NCI-H187 (cell line): ENCODE measurements at places on chromosomes 6 and 20.

DNA sequence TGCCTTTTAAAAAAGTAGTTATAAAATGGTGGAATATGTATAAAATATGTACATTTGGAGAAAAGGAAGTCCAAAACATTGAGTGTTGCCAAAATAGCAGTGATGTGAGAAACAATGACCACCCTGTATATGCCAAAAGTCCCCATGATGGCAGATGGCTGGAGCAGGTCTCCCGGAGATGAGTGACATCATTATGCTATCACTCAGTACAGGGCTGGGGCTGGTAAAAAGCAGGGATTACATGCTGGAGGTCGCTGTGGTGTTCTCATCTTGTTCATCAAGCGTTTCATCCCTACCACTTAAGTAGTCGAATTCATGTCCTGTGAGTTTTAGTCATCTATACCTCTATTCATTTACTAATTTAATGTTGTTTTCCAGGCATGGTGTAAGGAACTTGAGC, 315.3 kb upstream of the SLC35B3 start:
- DNase-seq: no peak

GRCh38 chr6:154246723-154247118, 109.9 kb downstream of the IPCEF1 start:
- DNase-seq: no peak

GRCh38 chr20:1122388-1123315, 4.2 kb downstream of the PSMF1 start:
- no peak for DNase-seq

DNA sequence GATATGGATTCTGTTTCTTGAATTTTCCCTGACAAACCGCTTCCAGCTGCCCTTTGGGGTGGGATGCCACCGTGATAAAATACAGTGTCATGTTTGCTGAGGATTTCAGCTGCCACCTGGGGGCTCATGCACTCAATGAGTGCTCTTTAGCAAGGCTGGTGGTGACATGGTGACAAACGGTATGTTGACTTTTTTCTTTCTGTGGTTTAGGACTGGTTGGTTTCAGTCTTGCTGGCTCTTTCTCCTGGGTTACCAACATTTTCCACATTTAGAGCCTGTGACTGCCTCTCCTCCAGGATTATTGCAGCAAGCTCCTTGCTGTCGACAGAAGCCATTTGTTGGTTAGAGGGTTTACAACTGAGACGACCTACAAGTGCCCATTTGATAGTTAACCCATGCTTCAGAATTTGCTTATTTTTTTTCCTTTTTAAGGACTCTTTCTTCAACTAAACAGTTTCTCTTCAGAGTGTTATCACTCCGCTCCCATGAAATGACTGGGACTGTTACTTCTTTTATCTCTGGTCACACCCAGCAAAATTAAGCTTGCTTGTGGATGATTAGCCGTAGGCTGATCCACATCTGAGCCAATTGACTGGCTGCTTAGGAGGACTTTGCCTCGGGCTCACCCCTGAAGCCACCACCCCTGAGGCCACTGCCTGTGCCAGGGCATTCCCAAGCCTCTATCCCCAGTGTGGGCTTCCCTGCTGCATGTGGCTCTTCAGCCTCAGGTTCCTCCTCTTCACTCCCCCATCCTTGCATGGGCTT, 48.4 kb upstream of the CDYL start:
- DNase-seq: peak; percentile 22

DNA sequence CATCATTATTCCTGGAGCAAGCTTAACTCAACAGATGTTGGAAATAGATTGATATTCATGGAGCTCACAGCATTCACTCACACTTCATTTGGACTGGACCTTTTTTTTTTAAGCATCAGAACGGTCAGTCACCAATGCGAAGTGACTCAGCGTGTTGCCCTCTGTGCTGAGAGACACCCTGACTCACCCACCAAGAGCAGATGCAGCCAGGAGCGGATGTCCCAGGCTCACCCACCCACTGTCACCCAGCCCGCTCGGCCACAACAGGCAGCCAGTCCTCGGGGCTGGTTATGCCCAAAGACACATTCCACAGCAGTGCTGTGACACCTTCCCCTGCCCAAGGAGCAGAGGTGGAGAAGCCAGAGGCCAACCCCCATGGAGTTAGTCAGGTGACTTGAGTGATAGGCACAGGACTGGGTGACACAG, 15.7 kb downstream of the RNASET2 start:
- no peak for DNase-seq

DNA sequence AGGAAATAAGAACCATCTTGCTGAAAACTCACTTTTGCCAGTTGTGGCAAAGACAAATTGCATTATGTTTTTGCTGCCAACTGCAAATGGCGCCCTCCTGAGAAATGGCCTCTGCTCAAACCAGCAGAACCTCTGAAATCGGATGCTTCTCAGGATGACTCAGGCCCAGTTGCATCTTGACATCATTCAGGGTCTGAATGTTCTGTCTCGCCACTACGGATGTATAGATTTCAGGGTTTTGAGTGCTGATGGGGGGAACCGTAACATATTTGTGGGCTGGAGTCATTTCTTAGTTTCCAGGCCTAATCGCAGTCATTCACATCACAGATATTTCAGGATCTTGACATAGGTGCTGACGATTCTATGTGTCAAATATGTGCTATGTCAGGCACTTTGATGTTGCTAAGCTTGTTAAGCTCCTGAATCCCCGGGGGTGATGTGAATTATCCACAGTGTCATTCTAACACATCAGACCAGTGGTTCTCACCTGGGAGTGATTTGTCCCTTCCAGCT, 207.1 kb downstream of the NFATC2 start:
- no peak for DNase-seq

DNA sequence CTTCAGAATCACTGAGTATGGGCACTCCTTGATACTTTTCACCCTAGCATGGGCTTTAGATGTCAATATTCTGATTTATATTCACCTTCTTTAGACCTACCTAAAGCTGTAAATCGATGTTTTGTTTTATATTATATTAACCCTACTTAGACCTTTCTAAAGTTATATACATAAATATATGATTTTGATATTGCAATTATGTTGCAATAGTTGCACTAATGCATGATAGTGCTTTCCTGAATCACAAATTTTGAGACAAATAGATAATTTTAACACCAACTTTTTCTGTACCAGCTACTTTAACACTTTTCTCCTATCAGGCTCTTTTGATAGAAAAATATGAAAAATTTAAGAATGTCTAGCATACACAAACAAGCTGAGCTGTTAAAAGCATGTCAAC, 34.0 kb upstream of the JAG1 start:
- DNase-seq: no peak

DNA sequence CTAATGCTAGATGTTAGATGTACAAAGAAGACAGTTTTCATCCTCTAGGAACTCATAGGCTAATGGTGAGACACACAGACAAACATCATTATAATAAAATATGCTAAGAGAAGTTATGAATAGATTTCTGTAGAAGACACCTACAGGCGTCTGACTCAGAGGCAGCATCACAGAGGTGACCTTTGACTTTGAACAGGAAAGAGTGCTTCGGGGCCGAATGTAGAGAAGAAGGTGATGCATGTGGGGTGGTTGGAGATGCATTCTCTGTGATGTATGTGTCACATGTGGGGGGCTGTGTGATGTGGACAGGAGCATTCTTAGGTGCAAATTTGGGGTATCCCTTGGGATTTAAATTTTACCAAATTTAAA, 6.8 kb downstream of the GUCA1A start:
- DNase-seq: no peak

DNA sequence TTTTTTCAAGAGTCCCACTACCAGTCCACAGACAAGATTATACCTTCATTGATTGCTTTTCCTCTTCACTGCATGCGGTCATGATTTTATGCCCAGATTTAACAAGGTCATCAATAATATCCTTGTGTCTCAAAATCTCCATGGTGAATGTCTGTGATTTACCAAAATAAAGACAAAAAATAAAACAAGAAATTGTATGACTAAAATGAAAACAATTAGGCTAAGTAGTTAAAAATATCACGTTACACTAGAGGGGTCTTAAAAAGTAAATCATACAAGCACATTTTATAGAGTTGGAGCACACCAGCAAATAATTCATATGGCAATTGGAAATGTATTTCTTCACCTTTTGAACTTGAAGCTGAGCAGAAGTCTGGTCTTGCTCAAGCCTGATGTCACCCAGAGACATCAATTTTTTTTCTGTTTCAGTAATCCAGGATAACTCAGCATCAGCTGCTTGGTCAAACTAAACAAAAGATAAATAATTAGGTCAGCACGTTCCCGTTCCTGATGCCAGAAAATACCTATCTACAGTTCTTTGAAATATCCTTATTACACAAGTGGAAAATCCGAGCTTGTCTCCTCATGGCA, 125.4 kb downstream of the DST start:
- DNase-seq: no peak

DNA sequence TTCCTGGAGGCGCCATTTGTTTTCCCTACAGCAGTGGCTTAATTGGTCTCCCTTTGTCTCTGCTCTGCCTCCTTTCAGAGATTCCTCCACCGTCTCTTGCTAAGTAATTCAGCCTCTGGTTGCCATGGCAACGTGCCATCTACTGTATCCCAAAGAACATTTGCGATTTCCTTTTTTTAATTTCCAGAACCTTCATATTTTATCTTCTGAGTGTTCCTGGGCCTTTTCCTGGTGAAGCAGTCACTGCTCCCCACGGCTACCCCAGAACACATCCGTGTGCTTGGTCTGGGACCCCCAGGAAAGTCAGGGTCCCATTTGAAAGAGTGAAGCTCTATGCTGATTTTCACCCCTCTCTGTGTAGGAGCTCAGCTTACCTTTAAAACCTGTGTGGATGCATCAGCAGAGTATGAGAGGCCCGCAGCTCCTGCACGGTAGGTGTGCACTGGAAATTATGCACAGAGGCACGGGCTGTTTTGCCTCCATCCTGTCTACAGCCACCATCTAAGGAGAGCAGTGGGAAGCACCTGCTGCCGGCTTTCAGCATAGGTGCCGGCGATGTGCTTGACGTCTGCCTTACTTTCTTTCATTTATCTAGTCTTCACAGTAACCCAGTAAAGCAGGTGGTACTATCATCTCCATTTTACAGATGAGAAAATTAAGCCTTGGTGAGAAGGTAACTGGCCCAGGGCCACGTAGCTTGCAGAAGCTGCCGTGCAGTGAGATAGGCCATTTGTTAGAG, 122.8 kb downstream of the SYCP2 start:
- DNase-seq: no peak

GRCh38 chr20:35166242-35166830, 5.5 kb upstream of the PROCR start:
- DNase-seq: no peak

GRCh38 chr6:136405420-136406029, 115.9 kb upstream of the BCLAF1 start:
- DNase-seq: no peak

DNA sequence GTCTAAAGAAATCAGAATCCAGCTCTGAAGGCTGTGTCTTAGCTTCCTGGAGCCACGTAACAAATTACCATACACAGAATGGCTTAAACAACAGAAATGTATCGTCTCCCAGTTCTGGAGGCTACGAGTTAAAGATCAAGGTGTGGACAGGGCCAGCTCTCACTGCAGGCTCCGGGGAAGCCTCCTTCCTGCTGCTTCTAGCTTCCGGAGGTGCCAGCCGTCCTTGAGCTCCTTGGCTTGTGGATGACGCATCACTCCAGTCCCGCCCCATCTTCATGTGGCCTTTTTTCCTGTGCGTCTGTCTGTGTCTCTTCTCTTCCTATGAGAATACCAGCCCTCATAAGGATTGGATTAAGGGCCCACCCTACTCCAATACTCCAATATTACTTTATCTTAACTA, 319.1 kb upstream of the QKI start:
- no peak for DNase-seq

DNA sequence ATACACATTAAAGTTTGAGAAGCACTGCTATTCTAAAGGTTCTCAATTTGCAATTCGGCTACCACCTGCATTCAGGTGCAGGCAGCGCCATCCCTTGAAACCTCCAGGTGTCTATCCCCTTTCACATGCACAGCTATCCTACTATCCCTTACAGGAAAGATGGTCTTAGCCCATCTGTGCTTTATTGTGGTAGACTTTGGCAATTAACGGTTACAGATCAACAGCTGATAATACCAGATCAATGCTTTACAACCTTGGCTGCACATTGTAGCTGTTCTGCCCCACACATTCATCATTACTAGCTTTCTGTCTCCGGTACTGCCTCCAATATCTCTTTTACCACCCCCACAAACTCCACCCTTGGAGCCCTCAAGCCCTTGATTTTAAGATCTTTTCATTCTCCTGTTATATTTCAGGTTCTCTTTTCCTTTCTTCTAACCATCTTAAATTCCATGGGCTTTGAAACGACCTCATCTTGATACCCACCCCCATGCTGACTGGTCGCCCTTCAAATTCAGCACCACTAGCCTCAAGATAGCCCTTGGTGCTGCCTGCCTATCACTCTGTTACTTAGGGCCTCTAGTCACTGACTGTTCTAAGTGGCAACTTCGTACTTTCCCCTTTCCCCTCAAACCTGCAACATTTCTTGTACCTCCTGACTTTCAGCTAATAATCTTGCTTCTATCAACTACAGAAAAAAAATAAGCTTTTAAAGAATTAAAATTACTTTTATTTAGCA, 50.8 kb downstream of the SPTLC3 start:
- DNase-seq: no peak

DNA sequence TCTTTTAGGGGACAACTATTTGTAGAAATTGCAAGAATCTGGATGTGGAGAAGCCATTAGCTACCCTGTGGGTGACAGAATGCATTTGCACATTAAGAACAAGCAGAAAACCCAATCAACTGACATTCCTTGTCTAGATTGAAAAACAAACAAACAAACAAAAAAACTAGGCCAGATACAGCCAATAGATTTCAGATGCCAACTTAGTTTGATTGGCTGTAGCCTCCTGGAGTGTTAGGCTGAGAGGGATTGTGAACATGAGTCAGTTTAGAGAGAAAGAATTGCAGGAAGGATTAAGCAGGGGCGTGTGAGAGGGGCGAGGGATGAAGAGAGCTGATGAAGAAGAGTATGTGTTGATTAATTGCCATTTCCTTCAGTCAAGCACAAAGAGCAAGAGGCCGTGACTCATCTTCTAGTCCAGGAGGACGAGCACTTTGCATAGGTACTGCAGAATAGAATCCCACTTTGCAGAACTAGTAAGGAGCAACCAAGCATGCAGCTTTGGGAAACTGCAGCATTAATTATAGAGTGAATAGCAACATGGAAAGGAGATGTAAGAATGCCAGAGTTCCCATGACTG, 188.0 kb upstream of the RAB32 start:
- no peak for DNase-seq

- DNase-seq: no peak
These were observed 103.7 kb upstream of the RNF217 start for GRCh38 chr6:124858564-124858963.

- no peak for DNase-seq
These were observed 567 bp downstream of the HS3ST5 start for GRCh38 chr6:114342086-114342825.
